Mesothelial cell of epicardium (in vitro differentiated cells): ENCODE measurements at places on chromosomes 2 and 18. TPM values are rescaled to one million over a fixed set of nuclear protein-coding genes. Genes with fewer than 3 reads are reported as not detected.
A peak's percentile ranks its signal among the peaks of the same experiment; 100 is the strongest.

DNA sequence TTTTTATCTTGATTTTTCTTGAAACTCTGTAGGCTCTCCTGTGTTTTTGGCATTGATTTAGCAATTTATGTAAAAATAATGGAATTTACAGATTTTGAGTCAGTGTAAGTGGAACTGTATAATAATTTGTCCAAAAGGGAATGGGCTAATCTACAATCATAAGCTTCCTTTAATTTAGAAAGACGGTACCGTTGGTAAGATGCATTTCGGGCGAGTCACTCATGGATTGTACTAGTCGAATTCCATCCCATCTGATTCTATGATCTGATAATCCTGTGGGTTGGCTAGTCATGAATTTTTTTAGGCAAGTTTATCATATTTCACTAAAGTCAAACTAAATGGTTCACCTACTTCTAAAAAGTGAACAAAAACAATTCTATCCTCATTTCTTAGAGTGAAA, 133.4 kb downstream of the ZNF407 start:
- H3K27me3 ChIP-seq, result no peaks in the 10 kb centered on the region
- no peak for DNase-seq
- H3K4me3 ChIP-seq, result no peak overlapping the region
- H3K36me3 ChIP-seq, result peaks cover 5% of the 10 kb centered on the region

The LAMA3 gene
- total RNA-seq, result 6.1 to 7.4 TPM (median 6.7 TPM) in 3 replicates

- no peaks in the 10 kb centered on the region for H3K4me1 ChIP-seq
- no peak for DNase-seq
- no peak overlapping the region for H3K4me3 ChIP-seq
- no peaks in the 10 kb centered on the region for H3K27me3 ChIP-seq
Observed at GRCh38 chr2:203797276-203797675, 70.3 kb upstream of the CTLA4 start.

GRCh38 chr2:241577413-241578122, 19.0 kb downstream of the BOK start:
- no peak overlapping the region for H3K4me3 ChIP-seq
- peak overlapping the region; percentile 60 for H3K27ac ChIP-seq
- no peak for DNase-seq
- no peaks in the 10 kb centered on the region for H3K27me3 ChIP-seq

DNA sequence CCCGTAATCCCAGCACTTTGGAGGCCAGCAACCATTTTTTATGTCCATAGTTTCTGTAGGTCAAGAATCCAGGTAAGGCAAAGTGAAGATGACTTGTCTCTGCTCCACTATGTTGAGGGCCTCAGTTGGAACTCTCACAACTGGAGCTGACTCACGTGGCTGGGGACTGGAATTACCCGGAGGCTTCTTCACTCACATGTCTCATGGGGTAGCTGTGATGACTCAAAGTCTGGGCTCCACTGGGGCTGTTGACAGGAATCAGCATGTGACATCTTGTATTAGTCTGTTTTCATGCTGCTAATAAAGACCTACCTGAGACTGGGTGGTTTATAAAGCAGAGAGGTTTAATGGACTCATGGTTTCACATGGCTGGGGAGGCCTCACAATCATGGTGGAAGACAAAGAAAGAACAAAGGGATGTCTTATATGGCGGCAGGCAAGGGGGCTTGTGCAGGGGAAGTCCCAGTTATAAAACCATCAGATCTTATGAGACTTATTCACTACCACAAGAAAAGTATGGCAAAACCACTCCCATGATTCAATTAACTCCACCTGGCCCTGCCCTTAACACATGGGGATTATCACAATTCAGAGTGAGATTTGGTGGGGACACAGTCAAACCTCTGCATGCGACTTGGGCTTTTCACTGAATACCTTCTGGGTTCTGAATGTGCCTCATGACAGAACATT, 7.8 kb upstream of the PPP1R1C start:
- no peaks in the 10 kb centered on the region for H3K36me3 ChIP-seq
- peaks cover 7% of the 10 kb centered on the region for H3K4me1 ChIP-seq
- no peak overlapping the region for H3K27ac ChIP-seq
- H3K4me3 ChIP-seq, result no peak overlapping the region
- H3K27me3 ChIP-seq, result no peaks in the 10 kb centered on the region

GRCh38 chr18:38539371-38539770, 973.8 kb upstream of the CELF4 start:
- no peaks in the 10 kb centered on the region for H3K27me3 ChIP-seq
- no peaks in the 10 kb centered on the region for H3K36me3 ChIP-seq
- H3K27ac ChIP-seq, result no peak overlapping the region
- DNase-seq, result no peak
- H3K4me3 ChIP-seq, result no peak overlapping the region

GRCh38 chr2:71332435-71332796, 834 bp downstream of the ZNF638 start:
- H3K27ac ChIP-seq, result peak overlapping the region; percentile 100
- DNase-seq, result no peak
- peak overlapping the region; percentile 100 for H3K4me3 ChIP-seq
- peaks cover 24% of the 10 kb centered on the region for H3K4me1 ChIP-seq
- H3K27me3 ChIP-seq, result peaks cover 2% of the 10 kb centered on the region
- peaks cover 3% of the 10 kb centered on the region for H3K36me3 ChIP-seq

The EDAR gene
- total RNA-seq, result 5.1 to 6.6 TPM (median 5.5 TPM) in 3 replicates

GRCh38 chr18:74392323-74392722, 64.8 kb downstream of the DIPK1C start:
- H3K27ac ChIP-seq, result no peak overlapping the region
- H3K4me3 ChIP-seq, result no peak overlapping the region
- DNase-seq, result no peak
- peaks cover 16% of the 10 kb centered on the region for H3K4me1 ChIP-seq
- H3K27me3 ChIP-seq, result peaks cover 39% of the 10 kb centered on the region

- no peak overlapping the region for H3K4me3 ChIP-seq
- H3K27ac ChIP-seq, result no peak overlapping the region
- H3K4me1 ChIP-seq, result peaks cover 4% of the 10 kb centered on the region
- DNase-seq, result no peak
- H3K27me3 ChIP-seq, result no peaks in the 10 kb centered on the region
Observed at GRCh38 chr18:64090876-64091275, 58.0 kb downstream of the LINC00305 start.

DNA sequence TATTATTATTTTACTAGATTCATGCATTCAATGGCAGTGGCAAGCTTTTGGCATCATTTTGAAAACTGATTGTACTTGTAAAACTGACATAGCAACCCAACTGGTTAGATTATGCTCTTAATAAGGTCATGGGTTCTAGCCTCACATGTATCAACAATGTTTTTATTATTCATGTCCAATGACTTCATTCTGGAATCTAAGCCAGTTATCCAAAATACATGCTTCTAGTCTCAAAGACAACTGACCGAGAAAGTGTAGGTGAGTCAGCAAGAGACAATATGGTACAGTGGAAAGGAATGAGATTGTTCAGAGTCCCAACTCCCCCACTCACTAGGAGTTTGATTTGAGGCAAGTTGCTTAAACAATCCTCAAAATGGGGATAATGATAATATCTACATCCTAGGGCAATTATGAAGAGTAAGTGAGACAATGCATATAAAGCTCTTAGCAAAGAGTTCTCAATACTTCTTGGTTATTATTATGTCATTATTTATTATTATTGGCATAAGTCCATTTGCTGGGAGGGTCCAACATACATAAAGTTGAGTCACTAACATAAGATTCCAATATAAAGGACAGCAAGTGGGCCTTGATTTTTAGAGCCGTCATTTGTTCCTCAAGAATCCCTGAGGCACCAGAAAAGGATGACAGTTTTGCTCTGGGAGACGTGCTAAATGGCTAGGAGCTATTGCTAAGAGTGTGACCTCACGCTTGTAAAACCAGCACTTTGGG, 99.4 kb downstream of the NEB start:
- no peak for DNase-seq
- H3K36me3 ChIP-seq, result peaks cover 6% of the 10 kb centered on the region
- H3K4me3 ChIP-seq, result no peak overlapping the region
- peaks cover 9% of the 10 kb centered on the region for H3K4me1 ChIP-seq

The HOXD8 gene
- 0.29 to 0.58 TPM (median 0.40 TPM) in 3 replicates for total RNA-seq

DNA sequence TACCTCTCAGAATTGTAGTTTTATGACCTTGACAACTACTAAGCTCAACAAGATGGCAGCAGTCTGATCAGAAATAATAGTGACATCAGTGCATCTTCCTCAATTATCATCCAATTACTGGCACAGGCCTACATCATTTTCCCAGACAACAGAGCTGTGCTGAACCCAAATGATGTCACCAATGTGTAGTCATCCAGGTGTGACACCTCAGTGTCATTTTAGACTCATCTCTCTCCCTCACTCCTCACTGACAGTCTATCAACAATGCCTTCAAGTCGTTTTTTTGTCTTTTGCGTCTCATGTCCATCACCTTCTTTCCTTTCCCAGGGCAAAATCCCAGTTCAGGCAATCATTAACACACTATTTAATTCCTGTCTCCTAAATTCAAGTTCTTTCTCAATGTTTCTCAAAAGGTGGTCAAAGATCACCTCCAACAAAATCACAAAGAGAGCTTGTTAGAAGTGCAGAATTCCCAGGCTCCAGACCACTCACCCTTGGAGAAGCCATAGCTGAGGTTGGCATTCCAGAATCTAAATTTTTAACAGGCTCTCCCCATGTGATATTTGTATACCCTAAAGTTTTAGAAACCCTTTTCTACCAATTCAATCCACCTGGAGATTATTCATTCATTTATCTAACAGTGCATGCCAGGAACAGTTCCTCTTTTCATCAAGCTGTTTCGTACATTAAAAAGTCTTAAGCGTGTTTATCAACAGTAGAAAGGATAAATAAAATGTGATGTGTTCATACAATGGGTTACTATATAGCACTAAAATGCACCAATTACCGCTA, 125.3 kb upstream of the KLF7 start:
- H3K4me3 ChIP-seq, result no peak overlapping the region
- no peak overlapping the region for H3K27ac ChIP-seq
- peaks cover 3% of the 10 kb centered on the region for H3K27me3 ChIP-seq
- no peaks in the 10 kb centered on the region for H3K36me3 ChIP-seq
- DNase-seq, result no peak

The SCYGR4 gene
- not detected in 3 replicates for total RNA-seq

The PROC gene
- 0.24 to 0.25 TPM (median 0.25 TPM) in 3 replicates for total RNA-seq

The MSTN gene
- total RNA-seq, result 0.20 to 0.29 TPM (median 0.22 TPM) in 3 replicates

DNA sequence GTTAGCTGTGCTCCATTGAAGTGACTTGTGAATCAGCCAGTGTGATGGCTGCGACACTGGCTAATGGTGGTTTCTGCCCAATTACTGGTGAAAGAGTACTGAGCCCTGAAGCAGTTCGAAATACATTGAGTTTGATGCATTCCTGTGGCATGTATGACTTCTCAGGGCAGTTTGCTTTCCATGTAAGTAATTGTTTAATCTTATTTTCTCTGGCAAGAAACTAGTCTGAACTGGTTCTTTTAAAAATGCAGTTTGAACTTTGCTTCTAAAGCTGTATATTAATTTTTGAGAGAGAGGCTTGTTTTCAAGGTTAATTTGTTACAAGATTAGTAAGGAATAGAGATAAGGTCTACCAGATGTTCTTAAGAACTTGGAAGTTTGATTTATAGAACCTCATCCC, 46.7 kb downstream of the GLS start:
- H3K4me3 ChIP-seq, result peak overlapping the region; percentile 12
- DNase-seq, result no peak
- H3K4me1 ChIP-seq, result peaks cover 17% of the 10 kb centered on the region
- H3K36me3 ChIP-seq, result peaks cover 37% of the 10 kb centered on the region

The CDKL4 gene
- 0.60 to 1.5 TPM (median 1.0 TPM) in 3 replicates for total RNA-seq

GRCh38 chr2:101947374-101947773, 44.4 kb upstream of the IL1R2 start:
- H3K4me1 ChIP-seq, result no peaks in the 10 kb centered on the region
- peaks cover 3% of the 10 kb centered on the region for H3K36me3 ChIP-seq
- no peaks in the 10 kb centered on the region for H3K27me3 ChIP-seq
- H3K27ac ChIP-seq, result no peak overlapping the region

GRCh38 chr18:25604894-25605597, 253.1 kb upstream of the ZNF521 start:
- H3K4me3 ChIP-seq, result no peak overlapping the region
- no peaks in the 10 kb centered on the region for H3K27me3 ChIP-seq
- no peak overlapping the region for H3K27ac ChIP-seq
- no peaks in the 10 kb centered on the region for H3K36me3 ChIP-seq
- peaks cover 15% of the 10 kb centered on the region for H3K4me1 ChIP-seq

GRCh38 chr2:42052702-42053481, 5.1 kb downstream of the PKDCC start:
- no peaks in the 10 kb centered on the region for H3K27me3 ChIP-seq
- peak overlapping the region; percentile 75 for H3K27ac ChIP-seq
- no peak for DNase-seq
- H3K4me1 ChIP-seq, result peaks cover 63% of the 10 kb centered on the region
- H3K36me3 ChIP-seq, result peaks cover 9% of the 10 kb centered on the region

The COMMD1 gene
- 36.1 to 40.3 TPM (median 37.9 TPM) in 3 replicates for total RNA-seq

The ODC1 gene
- total RNA-seq, result 138 to 148 TPM (median 148 TPM) in 3 replicates

The TEX44 gene
- total RNA-seq, result not detected in 3 replicates

The PLCD4 gene
- total RNA-seq, result 1.0 to 1.5 TPM (median 1.3 TPM) in 3 replicates

DNA sequence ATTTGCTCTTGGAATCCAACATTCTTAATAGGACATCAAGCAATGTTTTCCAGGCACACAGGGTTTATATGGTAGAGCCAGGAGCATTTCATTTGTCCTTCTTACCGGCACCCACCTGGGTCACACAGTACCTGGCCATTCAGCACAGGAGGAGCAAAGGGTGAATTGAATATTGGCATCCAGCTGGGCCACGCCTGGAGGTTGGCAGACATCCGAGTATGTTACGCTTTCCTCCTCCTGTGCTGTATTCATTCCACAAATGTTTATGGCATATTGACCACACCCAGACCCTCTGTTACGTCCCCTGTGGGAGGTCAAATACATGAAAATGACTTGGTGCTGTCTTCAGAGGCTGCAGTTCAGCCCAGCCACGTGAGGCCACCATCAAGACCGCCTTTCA, 206.2 kb downstream of the RTP5 start:
- no peak overlapping the region for H3K27ac ChIP-seq
- H3K4me1 ChIP-seq, result no peaks in the 10 kb centered on the region
- no peaks in the 10 kb centered on the region for H3K36me3 ChIP-seq
- H3K27me3 ChIP-seq, result peaks cover 84% of the 10 kb centered on the region
- DNase-seq, result no peak

The SERPINB5 gene
- total RNA-seq, result 0.13 to 0.22 TPM (median 0.18 TPM) in 3 replicates

- no peak overlapping the region for H3K27ac ChIP-seq
- H3K36me3 ChIP-seq, result no peaks in the 10 kb centered on the region
- H3K27me3 ChIP-seq, result peaks cover 31% of the 10 kb centered on the region
Observed at GRCh38 chr2:143254110-143254509, 124.9 kb downstream of the ARHGAP15 start.

The SDC1 gene
- 45.5 to 50.7 TPM (median 48.3 TPM) in 3 replicates for total RNA-seq

DNA sequence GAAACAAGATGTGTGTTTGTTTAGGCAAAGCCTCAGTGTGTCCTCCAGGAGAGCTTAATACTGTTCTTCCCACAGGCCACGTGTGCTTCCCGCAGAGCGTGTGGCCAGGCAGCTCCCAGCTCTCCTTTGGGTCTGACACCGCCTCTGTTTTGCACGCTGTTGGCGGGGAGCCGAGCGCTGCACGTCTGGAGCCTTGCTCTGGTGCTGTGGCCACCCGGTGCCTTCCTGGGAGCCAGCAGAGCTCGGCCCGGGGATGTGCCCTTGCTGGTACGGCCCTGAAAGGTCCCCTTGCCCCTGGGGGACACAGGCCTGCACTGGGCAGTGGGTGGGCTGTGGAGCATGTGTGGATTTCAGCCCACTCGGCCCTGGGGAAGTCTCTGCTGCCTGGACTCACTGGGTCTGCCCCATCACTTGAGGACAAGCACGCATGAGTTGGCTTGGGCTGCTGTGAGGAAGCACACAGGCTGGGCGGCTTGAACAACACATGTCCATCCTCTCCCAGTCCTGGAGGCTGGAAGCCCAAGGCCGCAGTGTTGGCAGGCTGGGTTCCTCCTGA, 160.7 kb upstream of the HDAC4 start:
- peaks cover 15% of the 10 kb centered on the region for H3K27me3 ChIP-seq
- no peaks in the 10 kb centered on the region for H3K36me3 ChIP-seq
- H3K4me1 ChIP-seq, result no peaks in the 10 kb centered on the region
- no peak for DNase-seq
- H3K4me3 ChIP-seq, result no peak overlapping the region

The OLA1 gene
- 83.9 to 94.2 TPM (median 87.3 TPM) in 3 replicates for total RNA-seq

- H3K27me3 ChIP-seq, result peaks cover 85% of the 10 kb centered on the region
- DNase-seq, result no peak
- no peaks in the 10 kb centered on the region for H3K36me3 ChIP-seq
Observed at GRCh38 chr2:236172255-236173035, 4.3 kb upstream of the GBX2 start.
